Liver (tissue), 10 donors: ENCODE measurements at places on chromosomes 6 and 20. TPM values are rescaled to one million over a fixed set of nuclear protein-coding genes. Genes with fewer than 3 reads are reported as not detected.

- DNase-seq, result no peak
Observed at GRCh38 chr20:34940081-34940481, 15.5 kb downstream of the GSS start.

Gene FAM217A
- total RNA-seq, result not detected

- DNase-seq, result peak; percentile 80
Observed at GRCh38 chr6:16759646-16760515, 1.4 kb downstream of the ATXN1 start.

DNA sequence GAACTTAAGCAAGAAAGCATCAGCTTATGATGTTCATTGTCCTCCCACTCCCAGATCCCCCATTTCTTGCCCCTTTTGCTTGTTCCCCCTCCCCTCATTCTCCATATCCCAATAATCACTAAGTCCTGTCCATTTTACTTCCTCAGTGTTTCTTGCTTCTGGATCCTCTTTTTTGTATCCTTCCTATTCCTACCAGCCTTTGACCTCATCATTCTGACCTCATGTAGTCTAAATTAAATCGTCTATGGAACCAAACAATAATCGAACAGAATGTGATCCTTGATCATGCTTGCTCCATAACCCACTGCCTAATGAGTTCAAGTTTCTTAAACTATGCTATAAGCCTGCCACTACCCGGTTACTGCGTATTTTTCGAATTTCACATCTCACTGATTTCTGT is 5.4 kb upstream of the RSPH3 start:
- DNase-seq, result no peak

Gene TREML2
- total RNA-seq, result 9.8 TPM

DNA sequence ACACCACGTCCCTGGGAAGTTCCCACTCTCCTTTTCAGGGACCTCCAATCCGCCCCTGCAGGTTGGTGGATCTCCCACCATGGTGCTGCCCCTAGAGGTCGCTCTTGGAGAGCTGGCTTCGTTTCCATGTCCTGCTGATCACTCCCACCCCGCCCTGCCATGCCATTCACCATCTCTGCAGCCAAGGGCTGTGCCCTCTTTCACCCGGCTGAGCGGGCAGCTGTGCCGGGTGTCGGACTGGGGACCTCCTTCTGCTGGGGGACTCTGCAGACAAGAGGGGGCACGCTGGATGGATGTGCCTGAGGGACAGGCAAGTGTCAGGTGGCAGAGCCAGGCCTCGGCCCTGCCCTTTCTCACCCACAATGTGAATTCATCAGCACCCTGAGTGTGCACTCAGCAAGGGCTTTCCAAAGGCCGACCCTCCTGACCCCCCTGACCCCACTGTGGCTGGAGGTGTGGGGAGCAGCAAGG is 347.0 kb downstream of the CDH4 start:
- DNase-seq, result no peak

GRCh38 chr20:3209257-3209945 is at the start of gene ITPA:
Gene ITPA, plus strand, starts transcription at chr20:3209498. Its CDS starts 54 bp downstream, at chr20:3209552.
- DNase-seq, result peak; percentile 64

- DNase-seq, result no peak
Observed at GRCh38 chr6:36674942-36675341, 3.6 kb upstream of the CDKN1A start.
